ENCODE measurements at places on chromosomes 2 and 18.

DNA sequence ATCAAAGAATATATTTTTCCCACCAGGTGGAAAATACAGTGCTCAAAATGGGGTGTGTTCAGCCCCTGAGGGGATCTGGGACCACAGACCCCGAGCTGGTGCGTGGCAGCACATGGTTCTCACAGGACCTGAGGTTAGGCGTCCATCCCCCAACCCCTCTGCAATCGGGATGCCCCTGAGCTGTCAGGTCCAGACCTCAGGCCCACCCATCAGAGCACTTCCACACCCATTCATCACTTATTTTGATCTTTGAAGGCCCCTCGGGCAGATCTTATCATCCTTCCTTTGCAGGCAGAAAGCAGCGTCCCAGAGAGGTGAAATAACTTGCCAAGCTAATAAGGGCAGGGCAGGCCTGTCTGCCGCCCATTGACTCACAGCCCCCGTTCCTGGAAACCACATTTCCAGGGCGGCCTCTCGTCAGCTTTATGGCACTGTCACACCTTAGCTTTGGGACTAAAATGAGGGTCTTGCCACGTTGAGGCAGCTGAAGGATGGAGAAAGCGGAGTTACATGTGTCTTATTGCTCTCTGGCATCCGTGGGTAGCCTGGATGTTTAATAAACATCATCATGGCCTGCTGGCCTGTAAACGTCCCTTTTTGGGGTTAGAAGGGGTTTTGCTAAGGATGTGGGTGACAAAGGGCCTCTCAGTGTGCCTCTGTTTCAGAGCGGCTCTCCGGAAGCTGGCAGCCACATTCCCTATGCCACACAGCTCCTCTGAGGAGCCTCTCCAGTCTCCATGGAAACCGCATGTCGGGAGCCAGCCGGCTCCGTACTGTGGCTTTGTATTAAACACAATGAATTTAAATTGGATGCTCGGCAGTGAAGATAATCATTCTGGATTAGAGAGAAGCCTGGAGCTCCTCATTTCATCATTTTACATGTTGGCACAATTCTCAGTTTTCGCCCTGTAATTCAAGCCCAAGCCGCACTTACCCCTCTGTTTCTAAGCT lies 58.3 kb upstream of the MAPRE3 start:
- DNase-seq = peak; percentile 93

DNA sequence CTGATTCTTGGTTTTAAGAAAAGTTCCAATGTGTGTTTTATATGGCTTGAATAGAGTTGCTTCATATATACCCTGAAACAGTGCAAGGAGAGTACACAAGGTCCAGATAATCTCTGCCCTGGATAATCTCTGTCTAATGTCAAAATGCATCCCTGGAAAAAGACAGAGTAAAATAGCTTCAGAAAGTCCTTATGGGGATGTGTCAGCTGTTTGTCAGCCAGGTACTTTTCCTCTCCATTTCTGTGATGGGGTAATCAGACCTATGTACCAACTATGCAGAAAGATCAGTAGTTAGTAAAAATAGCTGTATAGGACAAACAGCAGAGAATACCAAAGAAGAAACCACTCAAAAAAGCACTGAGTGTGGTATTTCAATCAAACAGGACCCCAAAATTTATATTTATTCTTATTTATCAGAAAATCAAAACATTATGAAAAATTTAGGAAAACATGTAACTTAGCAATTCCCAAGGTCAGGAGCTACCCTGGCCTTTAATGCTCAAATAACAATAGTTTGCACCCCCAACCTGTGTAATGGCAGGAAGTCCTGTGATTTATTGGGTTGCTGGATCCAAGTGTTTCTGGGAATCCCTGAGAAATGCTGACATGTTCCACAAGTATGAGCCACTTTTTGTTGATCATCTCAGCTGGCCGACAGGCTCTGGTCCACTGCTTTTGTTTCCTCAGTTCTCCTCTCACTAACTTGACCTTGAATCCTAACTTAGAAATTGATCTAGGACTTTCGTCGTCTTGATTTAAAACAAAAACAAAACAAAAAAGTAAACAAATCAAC lies 69.6 kb downstream of the MDH1 start:
- no peak for DNase-seq

DNA sequence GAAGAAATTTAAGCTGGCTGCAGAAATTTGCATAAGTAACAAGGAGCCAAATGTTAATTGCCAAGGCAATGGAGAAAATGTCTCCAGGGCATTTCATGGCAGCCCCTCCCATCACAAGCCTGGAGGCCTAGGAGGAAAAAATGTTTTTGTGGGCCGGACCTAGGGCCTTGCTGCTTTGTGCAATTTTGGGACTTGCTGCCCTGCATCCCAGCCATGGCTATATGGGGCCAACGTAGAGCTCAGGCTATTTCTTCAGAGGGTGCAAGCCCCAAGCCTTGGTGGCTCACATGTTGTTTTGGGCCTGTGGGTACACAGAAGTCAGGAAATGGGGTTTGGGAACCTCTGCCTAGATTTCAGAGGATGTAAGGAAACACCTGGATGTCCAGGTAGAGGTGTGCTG lies 57.7 kb downstream of the MOB4 start:
- DNase-seq = no peak

DNA sequence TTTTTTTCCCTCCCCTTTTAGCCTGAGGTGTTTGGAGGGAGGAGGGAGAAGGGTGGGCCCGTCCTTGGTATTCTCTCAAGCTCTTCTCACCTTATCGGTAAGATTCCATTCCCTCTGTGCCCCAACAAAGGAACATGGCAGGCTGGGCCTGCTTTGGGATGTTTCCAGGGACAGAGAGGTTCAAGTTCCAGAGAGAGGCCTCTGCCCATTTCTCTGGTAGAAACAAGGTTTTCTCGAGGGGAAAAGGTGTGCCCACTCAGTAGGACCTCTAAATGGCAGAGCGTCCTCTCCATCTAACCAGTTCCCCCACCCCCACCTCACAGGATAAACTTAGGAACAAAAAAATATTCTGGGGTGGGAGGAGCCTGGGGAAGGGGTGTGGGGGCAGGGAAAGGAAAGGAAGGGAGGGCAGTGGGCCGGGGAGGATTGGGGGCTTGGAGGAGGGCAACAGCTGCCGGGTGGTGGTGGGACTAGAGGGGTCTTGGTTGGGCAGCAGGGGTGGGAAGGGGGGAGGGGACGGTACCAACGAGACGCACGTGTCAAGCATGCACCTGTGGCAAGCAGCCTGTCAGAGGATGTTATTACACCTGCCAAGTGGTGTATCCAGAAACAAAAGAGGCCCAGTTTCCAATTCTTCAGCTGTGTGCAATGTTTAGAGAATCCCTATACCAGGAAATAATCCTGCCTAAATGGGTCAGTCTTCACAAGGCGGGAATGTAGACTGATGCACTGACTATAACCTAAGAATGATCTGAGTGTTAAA lies 2.1 kb downstream of the PCBP1 start:
- DNase-seq = no peak

GRCh38 chr2:181046833-181047232 lies 66.4 kb downstream of the UBE2E3 start:
- DNase-seq = no peak

GRCh38 chr2:25042321-25043240 lies 705 bp downstream of the EFR3B start:
- DNase-seq = peak; percentile 50

DNA sequence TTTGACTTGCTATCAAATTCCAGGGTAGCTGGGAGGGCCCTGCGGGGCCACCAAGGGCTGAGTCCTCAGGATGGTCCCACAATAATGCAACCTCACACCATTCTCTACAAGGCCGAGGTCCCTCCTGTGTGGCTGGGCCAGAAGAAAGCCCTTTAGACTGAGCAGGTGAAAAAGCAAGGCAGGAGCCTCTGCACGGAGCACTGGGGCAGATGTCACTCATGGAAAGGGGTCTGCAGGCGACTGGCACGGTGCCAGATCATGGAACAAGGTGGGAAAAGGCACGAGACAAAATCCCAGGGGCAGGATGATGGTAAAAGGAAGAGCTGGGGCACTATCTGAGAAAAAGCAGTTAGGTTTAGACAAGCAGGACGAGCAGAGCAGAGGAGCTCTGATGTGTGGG lies 16.1 kb downstream of the HJURP start:
- DNase-seq = no peak

DNA sequence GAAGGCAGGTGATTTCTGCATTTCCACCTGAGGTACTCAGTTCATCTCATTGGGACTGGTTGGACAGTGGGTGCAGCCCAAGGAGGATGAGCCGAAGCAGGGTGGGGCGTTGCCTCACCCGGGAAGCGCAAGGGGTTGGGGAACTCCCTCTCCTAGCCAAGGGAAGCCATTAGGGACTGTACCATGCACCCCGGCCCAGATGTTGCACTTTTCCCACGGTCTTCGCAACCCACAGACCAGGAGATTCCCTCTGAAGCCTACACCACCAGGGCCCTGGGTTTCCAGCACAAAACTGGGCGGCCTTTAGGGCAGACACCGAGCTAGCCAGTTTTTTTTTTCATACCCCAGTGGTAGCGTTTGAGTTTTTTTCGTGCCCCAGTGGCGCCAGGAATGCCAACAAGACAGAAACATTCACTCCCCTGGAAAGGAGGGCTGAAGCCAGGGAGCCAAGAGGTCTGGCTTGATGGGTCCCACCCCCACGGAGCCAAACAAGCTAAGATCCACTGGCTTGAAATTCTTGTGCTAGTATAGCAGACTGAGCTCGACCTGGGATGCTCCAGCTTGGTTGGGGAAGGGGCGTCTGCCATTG lies 75.9 kb upstream of the RANBP2 start:
- no peak for DNase-seq

- DNase-seq = peak; percentile 84
These were observed 50.2 kb downstream of the TEX44 start for GRCh38 chr2:231642631-231643494.

GRCh38 chr18:57859314-57859713 lies 56.2 kb upstream of the ATP8B1 start:
- DNase-seq = no peak

- DNase-seq = no peak
These were observed 686 bp downstream of the HNMT start for GRCh38 chr2:137964859-137965459.

- no peak for DNase-seq
These were observed 789 bp upstream of the COX7A2L start for GRCh38 chr2:42361728-42362283.

GRCh38 chr2:47193607-47194006 lies 38.5 kb upstream of the STPG4 start:
- peak; percentile 27 for DNase-seq

GRCh38 chr18:75364512-75365253 lies 62.8 kb downstream of the SMIM21 start:
- DNase-seq = no peak

DNA sequence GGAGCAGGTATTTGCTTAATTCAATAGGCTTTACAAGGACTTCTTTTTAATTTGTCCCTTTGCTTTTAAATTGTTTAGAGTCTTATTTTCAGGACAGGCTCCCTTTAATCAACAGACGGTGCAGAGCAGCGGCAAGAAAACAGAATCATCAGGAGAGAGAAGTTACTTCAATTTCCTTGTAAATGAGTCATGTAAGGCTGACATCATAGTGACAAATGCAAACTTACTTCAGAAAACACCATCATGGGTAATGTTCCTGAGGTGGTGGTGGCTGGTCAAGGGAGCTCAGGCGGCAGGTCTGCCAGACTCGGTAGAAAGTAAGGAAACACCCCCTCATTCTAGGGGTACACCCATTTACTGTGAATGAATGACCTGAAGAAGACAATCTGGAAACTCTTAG lies 395.1 kb downstream of the FBXO15 start:
- DNase-seq = no peak

GRCh38 chr2:16272038-16272788 lies 331.9 kb downstream of the MYCN start:
- no peak for DNase-seq

DNA sequence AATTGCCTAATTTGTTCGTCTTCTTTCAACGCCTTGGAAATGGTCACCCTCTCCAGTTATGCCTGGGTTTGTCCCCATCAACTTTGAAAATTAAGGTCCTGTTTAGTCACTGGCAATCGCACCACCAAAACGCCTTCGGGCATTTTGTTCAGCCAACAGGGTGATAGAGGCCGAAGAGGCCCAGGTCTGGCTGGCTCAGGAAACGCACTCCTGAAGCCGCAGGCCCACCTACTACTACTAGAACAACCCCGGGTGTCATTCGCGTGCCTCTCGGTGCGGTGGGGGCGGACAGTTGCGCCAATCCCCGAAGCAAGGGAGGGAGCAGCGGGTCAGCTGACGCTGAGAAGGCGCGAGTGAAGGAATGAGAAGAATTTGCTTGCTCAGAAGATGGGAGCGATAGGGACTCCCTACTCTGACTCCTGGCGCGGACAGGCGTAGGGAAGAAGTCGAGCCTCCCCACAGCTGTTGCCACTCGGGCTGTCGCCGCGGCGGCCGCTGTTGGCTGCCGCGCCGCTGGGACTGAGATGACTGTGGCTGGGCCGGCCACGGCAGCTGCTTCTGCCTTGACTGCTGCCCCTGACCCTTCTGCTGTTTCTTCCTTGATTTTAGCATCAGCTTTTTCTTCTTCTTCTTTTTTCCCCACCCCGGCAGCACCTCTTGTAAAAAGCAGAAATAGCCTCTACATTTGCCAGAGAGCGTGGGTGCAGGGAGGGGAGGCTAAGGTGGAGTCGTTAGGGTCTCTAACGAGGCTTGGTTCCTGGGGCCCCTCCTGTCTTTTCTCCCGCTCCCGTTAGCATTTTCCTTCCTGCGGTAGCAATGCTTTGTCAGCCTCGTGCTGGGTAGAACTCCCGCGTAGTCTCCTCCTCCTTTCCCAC lies 387.6 kb downstream of the FIGN start:
- DNase-seq = peak; percentile 60

- DNase-seq = no peak
These were observed 74.9 kb downstream of the TDRD15 start for GRCh38 chr2:21198637-21199036.

GRCh38 chr18:44943311-44943881 lies 262.7 kb downstream of the SETBP1 start:
- no peak for DNase-seq

DNA sequence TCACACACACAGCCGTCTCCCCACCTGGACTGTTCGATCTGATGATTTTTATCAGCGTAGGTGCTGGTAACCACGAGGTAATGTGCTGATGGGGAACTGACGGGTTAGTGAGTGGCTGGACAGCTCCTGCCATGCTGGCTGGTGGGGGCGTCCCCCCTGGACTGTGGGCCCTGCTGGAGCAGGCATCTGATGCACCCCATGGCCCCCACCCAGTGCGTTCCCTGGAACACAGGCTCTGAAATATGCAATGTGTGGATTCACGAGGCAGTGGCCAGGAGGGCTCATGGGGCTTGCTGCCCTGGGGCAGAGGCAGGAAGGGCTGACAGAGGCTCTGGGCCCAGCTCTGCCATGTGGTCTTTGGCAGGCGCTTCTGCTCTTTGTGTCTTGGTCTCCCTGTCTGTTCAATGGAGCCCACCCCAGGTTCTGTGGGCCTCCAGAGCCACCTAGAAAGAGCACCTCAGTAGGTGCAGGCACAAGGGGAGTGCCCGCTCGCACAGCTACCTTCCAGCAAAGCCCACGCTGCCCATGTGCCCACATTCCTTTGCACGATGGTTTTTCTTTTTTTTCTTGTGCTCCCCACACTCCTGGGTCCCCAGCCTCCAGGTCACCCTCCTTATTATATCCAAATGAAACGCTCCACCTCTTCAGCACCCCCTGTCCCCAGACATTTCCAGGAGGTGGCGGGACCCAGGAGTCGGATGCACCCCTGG lies 10.3 kb upstream of the PXDN start:
- DNase-seq = no peak

GRCh38 chr2:73516033-73516432 lies 126.2 kb downstream of the NAT8 start:
- DNase-seq = no peak

Data from NCI-H2227 treated with DMSO at 0.1 percent for 48 hours (cell line).